ENCODE measurements at places on chromosomes 16 and 17.

- no peak for DNase-seq
These were observed 1.3 kb downstream of the AKAP1 start for GRCh38 chr17:57086069-57086930.

DNA sequence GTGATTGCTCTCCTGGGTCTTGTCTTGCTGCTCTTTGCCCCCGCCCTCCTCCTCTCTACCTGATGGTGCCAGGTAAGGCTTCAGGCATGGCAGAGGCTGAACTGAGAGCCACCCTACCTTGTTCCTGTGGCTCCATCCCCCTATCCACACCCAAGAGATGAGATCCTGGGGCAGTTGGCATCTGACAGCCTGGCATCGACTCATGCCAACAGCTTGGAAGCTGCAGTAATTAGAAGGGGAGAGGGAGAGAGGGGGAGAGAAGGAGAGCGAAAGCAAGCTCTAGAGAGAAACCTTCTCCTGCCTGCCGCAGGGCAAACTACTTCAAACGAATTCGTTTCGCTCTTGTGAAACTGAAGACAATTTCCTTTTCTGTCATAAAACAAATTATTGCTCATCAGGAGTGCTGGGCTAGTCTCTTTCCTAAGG is 13.8 kb upstream of the SP6 start:
- DNase-seq: no peak

- no peak for DNase-seq
These were observed 77.8 kb downstream of the ADCY9 start for GRCh38 chr16:4038448-4038847.

GRCh38 chr16:85898521-85899442 is at the start of gene IRF8:
IRF8 (plus strand) TSS chr16:85899162; CDS start chr16:85903016, 3,854 bp downstream.
- no peak for DNase-seq

All from non-pigmented ciliary epithelial cell (primary cell).